T-helper 1 cell (primary cell): ENCODE measurements at places on chromosomes 5 and 9.

DNA sequence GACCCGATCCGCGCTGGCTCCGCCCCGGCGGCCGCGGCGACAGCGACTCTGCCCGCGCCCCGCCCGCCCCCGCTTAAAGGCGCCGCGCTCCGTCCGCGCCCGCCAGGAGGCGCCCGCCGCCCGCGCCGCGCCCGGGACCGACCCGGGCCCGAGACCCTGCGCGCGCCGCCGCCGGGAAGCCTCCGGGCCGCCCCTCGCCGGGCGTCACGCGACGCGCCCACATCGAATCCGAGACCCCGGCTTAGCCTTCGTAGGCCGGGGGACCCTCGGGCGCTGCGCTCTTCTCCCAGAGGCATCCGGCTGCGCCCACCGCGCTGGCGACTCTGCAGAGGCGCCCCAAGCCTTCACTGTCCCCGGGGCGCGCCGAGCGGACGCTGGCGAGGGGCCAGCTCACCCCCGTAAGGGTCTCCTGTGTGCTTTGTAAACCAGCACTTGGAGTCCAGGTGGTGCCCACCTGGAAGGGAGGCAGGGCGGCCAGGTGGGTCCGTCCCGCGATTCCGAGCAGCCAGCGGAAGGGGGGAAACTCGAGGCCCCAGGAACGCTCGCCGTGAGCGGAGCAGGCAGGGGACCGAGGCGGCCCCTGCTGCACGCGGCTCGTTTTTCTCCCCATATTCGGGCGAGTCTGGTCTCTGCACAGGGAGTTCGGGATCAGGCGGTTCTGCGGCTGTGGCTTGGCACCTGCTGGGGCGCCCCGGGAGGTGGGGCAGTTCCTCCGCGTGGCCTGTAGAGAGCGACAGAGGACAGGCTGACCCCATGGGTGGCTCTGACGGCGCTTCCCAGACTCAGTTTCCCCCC, 423 bp upstream of the ABCA2 start:
- peak; percentile 58 for DNase-seq

DNA sequence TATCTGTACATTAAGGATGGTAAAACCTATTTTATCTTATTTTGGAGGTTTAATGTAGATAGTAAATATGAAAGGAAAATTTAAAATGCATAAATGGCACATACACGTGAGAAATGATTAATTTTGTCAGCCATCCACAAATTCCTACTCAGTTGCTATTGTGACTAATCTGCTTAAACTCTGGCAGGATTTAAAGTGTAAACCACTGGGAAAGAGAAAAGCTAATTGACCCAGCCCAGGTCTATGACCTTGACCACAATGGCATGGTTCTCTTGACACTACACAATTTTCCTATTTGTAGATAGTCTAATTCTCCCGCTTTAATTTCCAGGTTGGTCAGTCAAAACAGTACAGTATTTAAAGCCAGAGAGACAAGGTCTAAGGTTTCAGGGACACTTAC, 459.0 kb upstream of the KLF4 start:
- DNase-seq: no peak

DNA sequence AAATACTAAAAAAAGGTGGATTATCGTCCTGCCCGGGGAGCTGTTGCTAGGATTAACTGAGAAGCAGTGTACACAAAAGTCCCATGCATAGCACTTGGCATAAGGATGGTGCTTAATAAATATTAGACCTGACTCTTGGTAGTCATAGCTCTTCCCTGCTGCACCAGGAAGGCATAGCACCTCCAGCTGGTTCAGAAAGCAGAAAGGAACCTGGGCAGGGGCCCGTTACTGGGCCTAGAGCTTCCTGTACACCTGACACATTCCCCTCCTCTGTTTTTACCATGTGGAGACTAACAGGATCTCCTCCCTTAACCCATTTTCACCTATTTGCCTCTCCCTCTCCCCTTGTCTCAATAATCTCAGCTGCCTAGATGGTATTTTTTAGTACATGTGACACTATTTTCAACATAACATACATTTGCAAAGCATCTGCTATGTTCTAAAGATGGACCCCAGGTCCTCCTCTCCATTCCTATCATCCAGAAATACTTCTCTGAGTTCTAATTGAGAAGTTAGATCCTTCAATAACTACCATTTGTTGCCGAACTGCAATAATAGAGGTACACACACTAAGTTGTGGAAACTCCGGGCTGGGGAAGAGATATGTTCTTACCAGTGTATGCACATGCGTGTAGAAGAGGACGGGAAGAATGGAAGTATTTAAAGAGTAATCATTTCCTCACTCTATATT, 3.2 kb upstream of the ANP32B start:
- DNase-seq: no peak

- no peak for DNase-seq
Observed at GRCh38 chr5:113357696-113358476, 76.9 kb downstream of the TSSK1B start.

GRCh38 chr5:15215056-15215455, 284.9 kb upstream of the FBXL7 start:
- DNase-seq: no peak

GRCh38 chr9:119697996-119698395, 328.8 kb upstream of the BRINP1 start:
- DNase-seq: no peak

GRCh38 chr5:10065428-10066000, 184.2 kb downstream of the ATPSCKMT start:
- no peak for DNase-seq

- DNase-seq: no peak
Observed at GRCh38 chr9:87324613-87325194, 173.0 kb upstream of the DAPK1 start.

GRCh38 chr9:97591535-97591934, 41.6 kb downstream of the TSTD2 start:
- DNase-seq: no peak

GRCh38 chr9:6805532-6805931, 47.8 kb downstream of the KDM4C start:
- no peak for DNase-seq

DNA sequence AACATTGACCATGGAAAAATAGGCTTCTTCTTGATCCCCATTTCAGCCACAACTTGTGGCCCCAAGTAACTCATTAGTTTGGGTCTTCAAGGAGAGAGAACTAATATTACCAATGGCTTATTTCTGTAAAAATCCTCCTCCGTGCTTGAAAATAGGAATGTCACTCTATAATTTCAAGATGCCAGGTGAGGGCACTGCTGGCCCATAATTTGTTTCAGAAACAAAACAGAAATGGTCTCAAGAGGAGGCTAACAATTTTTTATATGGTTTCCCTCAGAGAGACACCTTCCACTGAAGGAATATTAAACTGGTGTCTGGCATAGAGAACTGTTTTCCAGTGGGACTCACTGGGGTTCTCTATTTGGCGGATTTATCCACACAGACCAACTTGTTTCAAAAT, 437.0 kb upstream of the TRPC7 start:
- DNase-seq: no peak

DNA sequence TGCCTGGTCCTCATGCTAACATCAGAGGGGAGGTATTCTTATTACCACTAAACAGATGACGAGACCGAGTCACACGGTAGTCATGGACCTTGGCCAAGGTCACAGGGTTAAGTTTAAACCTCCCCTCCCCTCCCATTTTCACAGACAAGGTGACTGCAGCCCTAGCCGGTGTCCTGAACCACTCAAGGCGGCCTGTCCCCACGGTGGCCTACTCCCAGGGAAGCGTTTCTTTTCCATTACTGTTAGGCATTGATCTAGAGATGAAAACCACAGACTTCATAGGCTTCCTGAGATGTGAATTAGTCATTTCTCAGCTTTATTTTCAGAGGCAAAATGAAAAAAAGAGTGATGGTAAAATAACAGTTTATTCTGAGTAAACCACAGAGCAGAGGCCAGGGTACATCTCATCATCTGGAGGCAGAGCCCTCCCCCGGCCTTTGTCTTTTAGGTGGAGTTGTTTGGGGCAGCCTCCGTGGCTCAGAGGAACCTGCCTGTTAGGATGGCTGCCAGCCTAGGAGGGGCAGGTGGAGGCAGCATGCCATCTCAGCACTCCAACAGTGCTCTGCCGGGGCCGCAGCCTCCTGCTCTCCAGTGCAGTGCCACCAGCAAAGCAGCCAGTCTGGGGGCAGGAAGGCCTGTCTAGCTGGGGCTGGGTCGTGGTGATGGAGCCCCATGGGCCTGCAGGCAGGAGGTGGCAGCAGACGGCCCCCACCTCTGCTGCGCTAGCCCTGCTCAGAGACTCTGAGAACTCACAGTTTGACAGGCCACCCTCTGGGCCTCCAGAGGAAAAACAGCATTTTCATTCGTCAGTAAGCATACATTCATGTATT, 71.2 kb downstream of the RAPGEF1 start:
- DNase-seq: peak; percentile 55

DNA sequence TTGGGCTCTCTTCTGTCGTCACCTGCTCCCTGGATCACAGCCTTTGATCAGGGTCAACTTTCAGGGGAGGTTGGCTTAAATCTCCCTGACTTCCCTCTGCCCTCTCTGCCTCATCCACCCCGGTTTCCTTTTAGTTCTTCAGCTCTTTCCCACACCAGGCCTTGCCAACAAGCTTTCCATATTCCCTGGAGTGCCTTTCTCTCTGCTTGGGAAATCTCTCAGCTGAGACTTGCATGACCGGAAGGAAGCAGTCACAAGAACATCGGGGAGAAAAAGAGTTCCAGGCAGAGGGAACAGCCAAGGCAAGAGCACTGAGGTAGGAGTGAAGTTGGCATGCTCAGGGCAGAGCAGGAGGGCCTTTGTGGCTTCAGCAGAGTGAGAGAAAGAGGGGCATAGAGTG, 88.4 kb upstream of the HSPA9 start:
- no peak for DNase-seq

- DNase-seq: no peak
Observed at GRCh38 chr5:14032918-14033317, 88.4 kb upstream of the DNAH5 start.

- DNase-seq: no peak
Observed at GRCh38 chr9:89375191-89375760, 57.0 kb downstream of the SECISBP2 start.

DNA sequence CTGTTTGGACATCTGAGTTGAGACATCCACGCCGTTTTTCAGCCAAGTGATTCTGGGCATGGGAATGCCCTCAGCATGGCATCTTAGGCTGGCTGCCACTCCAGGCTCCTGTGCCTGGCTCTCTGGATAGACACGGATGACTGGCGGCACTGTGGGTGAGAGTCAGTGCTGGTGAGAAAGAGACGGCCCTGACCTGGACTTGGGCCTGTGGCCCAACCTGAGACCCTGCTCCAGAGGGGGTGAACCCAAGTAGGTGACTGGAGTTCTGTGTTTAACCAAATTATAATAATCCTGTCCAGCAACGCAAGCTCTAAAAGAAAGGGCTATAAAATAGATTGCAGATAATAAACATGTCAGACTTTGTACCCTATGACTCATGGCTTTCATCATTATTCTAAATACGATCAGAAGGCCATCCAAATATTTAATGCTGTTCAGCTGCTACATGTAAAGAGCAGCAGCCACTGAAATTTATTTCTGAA, 173.9 kb downstream of the HSPA4 start:
- no peak for DNase-seq

DNA sequence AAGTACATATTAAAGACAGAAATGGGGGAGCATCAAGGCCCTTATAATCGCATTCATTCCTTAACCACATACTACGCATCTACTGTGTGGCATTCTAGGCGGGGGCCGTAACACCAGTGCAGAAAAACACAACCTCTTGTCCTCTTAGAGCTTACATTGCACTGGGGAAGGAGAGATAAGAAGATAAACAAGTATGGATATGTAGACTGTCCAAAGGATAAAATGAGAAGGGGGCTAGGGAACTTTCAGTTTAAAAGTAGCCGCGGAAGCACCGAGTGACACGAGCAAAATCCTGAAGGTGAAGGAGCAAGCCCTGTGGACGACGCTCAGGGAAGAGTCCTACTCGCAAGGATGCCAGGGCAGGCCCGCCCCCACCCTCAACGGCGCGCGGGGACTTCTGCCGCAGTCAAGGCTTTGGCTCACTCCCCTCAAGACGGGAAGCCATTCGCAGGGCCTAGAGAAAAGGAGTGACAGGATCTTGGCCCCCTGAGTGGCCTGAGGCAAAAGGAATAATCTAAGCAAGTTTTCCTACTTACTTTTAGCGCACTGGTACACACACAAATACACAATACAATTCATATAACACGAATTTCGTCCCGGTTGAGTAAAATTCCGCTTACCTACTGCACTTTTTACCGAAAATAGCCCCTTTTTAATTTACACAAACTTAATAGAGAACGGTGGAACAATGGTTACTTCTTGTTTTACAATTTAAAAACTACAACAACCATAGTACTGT, 1.3 kb upstream of the NIPBL start:
- peak; percentile 37 for DNase-seq

DNA sequence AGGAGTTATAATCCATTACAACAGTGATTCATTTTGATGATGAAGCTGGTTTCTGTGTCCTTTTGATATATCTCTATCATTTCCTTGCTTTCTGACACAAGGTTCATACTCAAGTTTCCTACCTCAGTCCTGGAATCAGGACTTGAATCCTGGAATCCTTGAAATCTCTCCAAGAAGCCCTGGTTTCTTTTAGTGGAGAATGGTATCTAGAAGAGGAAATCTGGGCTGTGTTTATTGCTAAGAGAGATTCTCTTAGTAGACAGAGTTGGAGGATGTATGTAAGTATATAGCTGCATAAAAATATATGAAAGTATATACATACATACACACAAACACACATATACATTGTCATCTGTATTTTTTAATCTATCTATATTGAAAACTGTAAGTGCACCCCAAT, 114.4 kb downstream of the GCNT1 start:
- DNase-seq: no peak

GRCh38 chr5:160448886-160449285, 27.2 kb downstream of the PTTG1 start:
- DNase-seq: no peak

GRCh38 chr5:140345919-140346347, 470 bp downstream of the HBEGF start:
- DNase-seq: no peak

DNA sequence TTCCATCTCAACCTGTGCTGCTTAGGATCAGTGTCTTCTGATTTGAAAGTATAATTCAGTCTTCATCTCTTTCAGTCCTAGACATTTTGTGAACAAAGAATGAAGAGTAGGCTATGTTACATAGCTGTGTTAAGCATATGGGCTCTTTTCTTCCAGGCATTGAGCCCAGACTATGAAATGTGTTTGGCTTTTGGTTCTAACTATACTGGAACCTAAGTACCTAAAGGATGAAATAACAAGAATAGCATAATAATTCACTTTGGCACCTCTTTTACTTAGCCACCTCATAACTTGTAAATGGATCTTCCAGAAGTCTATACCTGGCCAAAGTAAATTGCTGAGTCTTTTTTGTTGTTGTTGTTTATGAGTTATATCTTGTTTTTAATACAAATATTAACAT, 71.4 kb downstream of the SLF1 start:
- no peak for DNase-seq
